ENCODE measurements at places on chromosomes 6 and 20.

DNA sequence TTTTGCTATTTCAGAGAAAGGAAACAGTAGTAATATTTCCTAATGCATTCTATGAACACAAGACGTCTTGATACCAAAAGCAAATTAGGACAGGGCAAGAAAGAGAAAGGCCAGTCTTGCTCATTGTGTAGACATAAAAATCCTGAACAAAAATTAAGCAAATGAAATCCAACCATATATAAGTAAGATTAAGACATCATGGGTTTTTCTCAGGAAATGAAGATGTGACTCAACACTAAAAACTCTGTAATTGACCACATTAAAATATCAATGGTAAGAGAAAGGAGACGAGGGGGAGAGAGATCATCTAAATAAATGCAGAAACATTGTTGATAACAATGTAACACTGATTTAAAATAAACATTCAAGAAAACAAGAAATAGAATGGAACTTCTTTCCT is 205.4 kb downstream of the SOD2 start:
- DNase-seq = no peak

- DNase-seq = no peak
These were observed 196.9 kb upstream of the RREB1 start for GRCh38 chr6:6910734-6911295.

DNA sequence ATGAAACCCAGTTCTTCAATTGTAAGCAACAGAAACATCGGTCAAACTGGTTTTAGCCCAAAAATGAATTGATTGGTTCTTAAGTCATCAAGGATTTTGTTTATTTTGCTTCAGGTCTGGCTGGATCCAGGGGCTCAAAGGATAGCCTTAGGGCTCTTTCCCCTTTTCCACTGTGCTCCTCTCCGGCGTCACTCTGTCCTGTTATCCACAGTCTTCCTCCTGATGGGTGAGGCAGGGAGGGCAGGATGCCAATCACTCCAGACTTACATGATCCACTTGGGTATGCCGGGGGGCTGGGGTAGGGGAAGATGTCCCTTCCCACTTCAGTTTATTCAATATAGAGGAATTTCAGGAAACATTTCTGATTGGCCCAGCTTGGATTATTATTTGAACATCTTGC is 40.0 kb downstream of the PLAGL2 start:
- DNase-seq = no peak

DNA sequence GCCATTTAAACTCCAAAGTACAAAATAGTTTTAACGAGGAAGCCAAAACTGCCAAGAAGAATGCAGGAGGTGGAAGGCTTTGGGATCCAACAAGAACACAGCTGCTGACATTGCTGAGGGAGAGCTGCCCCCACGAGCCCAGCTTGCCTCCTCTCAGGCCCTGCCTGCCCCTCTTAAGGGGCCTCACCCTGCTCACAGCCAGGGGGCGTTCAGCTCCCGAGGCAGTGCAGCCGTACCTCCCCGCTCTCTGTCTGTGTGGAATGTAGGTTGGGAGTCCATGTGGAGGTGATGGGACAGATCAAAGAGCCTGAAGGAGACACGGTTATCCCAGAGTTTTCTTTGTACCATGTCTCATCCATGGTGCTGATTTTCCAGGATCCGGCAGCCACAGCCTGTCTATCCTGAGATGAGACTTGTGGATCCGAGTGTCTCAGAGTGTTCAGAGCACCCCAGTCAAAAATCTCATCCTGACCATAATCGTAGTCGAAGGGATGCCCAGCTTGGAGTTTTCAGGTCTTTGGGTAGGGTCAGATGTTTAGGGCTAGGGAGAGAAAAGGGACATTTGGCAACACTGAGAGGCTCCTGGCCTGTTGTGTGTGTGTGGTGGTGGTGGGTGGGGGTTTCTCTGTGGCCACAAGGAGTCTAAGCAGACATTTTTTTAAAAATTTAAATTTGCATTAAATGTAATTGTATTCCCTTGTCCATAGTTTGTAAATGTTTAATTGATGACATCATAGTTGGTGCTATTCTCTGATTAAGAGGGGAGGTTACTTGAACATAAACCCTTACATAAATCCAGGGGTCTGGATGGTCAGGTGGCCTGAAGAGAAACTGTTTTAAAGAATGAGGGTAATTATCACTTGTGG is 111.4 kb upstream of the CLDN20 start:
- no peak for DNase-seq

GRCh38 chr20:62344782-62345181 is 22.3 kb downstream of the LAMA5 start:
- no peak for DNase-seq

- DNase-seq = no peak
These were observed 9.0 kb downstream of the OR2B6 start for GRCh38 chr6:27966044-27966443.

DNA sequence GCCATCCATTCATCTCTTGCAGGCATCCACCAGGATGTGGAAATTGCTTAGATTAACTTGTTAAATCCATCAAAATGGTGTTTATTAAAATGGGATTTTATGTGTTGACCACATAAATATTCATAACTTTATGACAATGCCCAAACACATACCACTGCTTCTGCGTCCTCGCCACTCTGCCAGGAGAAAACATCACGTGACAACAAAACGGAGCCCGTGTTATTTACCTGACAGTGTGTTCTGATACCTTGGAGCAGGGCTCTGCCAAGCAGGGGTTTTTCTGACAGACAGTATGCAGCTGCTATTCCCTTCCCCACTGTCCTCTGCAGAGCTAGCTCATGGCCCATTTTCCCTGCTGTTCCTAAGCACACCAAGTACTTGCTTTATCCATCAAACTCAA is 279.5 kb upstream of the CHD6 start:
- DNase-seq = no peak

DNA sequence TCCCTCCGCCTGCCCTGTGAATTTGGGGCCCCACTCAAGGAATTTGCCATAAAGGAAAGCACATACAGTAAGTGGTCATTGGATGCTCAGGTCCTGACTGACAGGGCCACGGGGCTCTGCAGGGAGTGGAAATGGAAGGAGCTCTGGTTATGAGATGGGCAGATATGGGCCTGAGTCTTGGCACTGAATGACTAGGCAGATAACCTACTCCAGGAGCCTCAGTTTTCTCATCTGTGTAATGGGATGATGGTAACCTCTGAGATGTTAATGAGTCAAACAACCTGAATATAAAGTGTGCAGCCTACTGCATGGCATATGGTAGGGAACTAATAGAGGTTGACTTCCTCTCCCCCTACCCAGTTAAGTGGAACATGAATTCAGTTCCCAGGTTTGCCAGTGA is 56.4 kb upstream of the NAA20 start:
- no peak for DNase-seq

GRCh38 chr6:18178960-18179615 is 23.9 kb downstream of the KDM1B start:
- DNase-seq = no peak

DNA sequence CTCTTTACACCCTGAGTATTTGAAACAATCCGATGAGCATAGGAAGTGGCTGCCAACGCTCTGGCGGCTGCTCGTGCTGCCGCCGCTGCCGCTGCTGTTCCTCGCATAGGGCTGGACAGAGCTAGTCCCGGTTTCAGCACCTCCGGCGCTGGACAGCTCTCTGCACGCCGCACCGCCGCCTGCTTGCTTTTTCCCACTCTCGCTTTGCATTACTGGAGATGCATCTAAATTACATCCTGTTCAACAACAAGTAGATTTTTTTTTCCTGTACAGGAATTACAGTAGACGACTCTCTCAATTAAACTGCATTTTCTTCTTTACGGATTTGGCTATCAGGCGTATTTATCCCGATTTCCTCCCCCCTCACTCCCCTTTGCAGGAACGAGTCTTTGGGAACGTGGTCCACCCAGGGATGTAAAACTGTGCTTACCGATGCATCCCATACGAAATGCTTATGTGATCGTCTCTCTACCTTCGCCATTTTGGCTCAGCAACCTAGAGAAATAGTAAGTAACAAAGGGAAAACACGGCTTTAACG is 563.8 kb downstream of the LMBRD1 start:
- peak; percentile 36 for DNase-seq

GRCh38 chr6:90406142-90406794 is 109.6 kb upstream of the BACH2 start:
- peak; percentile 44 for DNase-seq

- DNase-seq = no peak
These were observed 204.5 kb downstream of the UBE3D start for GRCh38 chr6:82861121-82861520.

- no peak for DNase-seq
These were observed 25.0 kb upstream of the FAM217A start for GRCh38 chr6:4103929-4104328.

DNA sequence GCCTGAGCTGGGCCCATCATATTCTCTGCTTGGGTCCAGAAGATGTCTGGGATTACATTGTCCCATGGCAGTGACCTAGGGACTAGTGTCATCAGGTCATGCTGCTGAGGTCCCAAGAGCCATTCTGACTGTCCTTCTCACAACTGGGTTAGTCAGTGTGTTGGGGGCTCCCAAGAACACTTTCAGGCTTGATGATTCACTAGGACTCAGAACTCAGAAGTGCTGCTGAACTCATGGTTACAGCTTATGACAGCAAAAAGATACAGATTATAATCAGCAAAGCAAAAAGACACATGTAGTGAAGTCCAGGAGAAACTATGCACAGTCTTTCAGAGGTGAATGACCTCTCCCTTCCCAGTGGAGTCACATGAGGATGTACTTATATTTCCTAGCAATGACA is 107.8 kb downstream of the SYNE1 start:
- DNase-seq = no peak

DNA sequence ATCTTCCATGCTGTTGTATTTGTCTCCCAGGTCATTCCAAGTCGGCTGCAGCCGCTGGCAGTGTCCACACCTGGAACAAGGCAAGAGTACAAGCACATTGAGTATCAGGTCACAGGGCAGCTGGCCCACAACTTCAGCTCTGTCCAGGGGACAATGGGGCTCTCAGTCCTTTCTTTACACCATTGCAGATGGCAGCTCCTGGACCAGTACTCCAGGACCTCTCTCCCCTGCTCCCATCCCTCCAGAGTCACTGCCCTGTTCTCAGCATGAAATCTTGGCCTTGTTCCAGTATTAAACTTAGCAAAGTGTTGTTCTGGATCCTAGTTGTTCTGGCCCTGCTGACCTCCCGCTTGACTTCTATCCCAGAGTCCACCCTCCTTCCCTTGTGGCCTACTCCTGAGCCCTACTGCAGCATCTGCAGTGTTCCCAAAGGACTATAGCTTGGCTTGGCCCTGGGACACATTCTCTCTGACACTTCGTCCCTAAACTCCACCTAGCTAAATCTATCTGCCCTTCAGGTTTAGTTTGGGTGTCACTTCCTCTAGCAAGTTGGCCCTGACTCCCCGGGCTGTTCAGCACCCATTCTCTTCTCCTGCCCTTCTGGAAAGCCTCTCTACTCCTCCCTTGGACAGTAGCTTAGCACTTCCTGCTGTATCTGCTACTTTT is 5.8 kb downstream of the TXNDC5 start:
- no peak for DNase-seq

- no peak for DNase-seq
These were observed 218.9 kb upstream of the PRDM1 start for GRCh38 chr6:105867277-105867676.

DNA sequence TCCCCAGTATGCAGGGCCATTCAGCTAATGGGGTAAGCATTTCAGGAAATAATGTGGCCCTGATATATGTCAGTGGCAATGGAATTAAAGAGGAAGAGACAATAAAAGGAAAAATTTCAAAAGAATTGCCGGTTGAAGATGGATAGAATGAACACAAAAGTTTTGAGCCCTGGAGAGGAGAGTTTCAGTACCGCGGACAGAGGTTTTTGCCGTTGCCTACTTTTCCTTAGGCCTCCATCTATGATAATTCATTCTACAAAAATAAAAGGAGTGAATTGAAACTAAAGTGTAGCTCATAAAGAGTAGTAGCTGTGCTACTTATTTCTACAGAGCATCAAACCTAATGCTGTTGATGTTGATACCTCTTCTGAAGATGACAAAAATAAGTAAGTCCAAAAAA is 140.7 kb downstream of the RNASET2 start:
- DNase-seq = no peak

GRCh38 chr6:40916845-40917244 is 122.2 kb downstream of the UNC5CL start:
- no peak for DNase-seq

- peak; percentile 81 for DNase-seq
These were observed 29.7 kb downstream of the AKAP12 start for GRCh38 chr6:151269321-151269995.

GRCh38 chr6:23511817-23512216 is 614.2 kb upstream of the NRSN1 start:
- DNase-seq = no peak

- DNase-seq = no peak
These were observed 255.9 kb upstream of the RREB1 start for GRCh38 chr6:6851949-6852261.

GRCh38 chr6:6556738-6557503 is 31.6 kb upstream of the LY86 start:
- DNase-seq = no peak

DNA sequence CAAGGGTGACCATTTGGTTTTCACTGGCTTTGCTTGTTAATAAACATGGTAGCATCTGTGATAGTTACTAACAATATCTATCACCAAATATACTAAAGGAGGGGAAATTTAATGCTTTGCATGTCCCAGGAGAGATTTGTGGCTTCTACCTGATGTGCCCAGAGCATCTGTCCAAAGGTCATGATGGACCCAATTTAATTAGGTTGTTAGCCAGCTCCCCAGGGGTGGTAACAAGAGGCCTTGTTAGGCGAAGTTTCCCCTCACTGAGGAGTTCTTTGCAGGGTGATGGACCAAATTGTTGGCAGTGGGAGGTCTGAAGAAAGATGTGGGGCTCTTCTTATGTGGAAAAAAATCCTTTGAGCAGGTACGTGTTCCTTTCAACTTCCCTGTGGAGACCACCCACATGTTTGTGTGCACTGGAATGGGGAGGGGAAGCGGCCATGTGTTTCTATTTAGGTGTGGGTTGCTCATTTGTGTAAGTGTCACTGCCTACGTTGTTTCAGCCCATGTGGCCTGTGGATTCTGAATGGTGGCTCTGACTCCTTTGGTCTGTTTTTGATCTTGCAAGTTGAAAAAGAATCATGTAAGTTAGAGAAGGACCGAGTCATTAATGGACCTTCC is 137.6 kb downstream of the CLIC5 start:
- DNase-seq = no peak

GRCh38 chr6:90158936-90159335 is 137.7 kb downstream of the BACH2 start:
- no peak for DNase-seq

- DNase-seq = no peak
These were observed 84.5 kb downstream of the JARID2 start for GRCh38 chr6:15330174-15330944.

GRCh38 chr20:53990768-53991450 is 79.5 kb downstream of the BCAS1 start:
- peak; percentile 16 for DNase-seq

- DNase-seq = no peak
These were observed 84.3 kb upstream of the PREP start for GRCh38 chr6:105487040-105487790.

All from fibroblast of skin of left quadriceps (primary cell).